ENCODE measurements at places on chromosomes 5 and 9.

GRCh38 chr9:33263131-33264002 lies 1.1 kb downstream of the BAG1 start:
- no peak for DNase-seq

GRCh38 chr9:112377087-112377486 lies 2.8 kb upstream of the HSDL2 start:
- DNase-seq, result no peak

DNA sequence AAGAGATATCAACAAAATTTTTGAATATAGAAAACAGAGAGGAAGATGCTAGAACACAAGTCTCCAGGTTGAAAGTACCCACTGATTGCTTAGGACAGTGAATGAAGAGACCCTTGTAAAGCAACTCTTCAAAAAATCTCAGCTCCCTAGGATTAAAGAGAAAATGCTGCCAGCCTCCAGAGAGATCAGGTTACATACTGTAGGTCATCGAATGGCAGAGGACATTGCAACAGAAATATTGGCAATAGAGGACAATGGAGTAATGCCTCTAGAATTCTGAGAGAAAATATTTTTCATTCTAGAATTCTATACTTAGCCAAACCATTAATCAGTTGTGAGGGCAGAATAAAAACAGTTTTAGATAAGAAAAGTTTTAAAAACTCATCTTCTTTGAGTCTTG lies 43.1 kb upstream of the ELL2 start:
- no peak for DNase-seq

DNA sequence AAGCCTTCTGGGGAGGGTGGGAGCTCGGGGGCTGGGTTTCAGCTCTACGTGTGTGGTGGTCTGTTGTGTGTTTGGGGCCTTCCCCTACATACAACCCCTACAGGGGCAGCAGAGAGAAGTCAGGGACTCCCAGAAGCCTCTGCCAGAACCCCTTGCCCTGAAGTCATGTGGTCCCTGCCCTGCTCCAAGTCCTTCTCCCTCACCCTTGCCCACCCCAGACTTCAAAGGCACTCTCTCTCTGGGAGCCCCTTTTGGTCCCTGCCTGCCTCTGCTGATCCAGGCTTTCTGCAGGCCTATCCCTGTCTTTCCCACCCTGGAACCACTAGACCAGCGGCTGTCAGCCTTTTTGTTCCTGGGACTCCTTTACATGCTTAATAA lies 61.1 kb upstream of the PSD2 start:
- no peak for DNase-seq

DNA sequence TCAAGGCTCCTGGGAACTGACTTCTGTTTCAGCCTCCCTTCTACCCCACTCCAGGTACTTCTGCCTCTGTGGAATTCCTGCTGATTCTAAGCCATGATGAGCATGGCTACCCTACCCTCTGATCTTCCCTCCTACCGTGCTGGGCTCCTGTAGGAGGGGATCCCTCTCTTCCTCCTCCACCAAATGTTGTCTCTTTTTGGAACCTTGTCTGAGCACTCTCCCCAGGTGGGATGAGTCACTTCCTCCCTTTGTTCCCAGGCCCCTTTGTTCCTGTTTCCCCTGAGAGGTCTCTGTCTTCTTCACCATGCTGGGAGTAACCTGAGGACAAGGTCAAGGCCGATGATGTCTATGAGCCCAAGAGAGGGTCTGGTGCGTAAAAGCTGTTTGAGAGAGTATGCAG lies 213.2 kb downstream of the GABBR2 start:
- no peak for DNase-seq
